NCI-H1930 (cell line): ENCODE measurements at places on chromosomes 1 and 21.
A peak's percentile ranks its signal among the peaks of the same experiment; 100 is the strongest.

- no peak for DNase-seq
These were observed 32.9 kb upstream of the RASAL2 start for GRCh38 chr1:178060789-178061556.

DNA sequence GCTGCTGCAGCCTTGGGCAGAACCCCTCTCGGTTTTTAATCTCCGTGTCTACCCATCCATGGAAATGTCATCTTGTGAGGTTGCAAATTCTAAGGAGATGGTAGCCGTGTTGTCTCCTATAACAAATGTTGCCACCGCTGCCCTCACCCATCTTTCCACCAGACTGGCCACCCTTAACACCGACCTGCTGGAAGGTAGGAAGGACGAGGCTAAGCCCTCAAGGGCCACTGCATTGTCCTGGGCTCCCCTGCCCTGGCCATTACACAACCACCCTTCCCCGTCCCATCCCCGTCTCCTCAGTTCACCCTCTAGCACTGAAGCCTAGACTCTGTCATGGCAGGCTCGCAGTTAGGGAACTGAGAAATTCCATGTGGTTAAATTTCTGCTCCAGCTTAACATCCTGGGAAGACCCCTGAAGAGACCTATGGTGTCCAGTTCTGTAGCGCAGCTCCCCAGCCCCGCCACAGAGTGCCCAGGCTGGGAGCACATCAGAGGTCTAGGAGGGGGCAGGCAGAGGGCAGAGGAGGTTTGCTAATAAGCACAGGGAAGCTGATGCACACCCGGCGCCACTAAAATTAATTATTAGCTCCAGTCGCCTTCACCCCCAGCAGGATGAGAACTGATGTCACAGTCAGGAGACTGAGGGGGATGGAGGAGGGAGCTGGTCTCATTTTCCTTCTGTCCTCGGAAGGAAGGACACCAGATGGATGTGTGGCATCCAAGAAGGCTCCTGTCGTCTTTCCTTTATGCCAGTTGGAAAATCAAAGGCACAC is 38.3 kb downstream of the STUM start:
- no peak for DNase-seq

GRCh38 chr1:920010-920409 is 3.7 kb upstream of the SAMD11 start:
- DNase-seq = no peak

- DNase-seq = no peak
These were observed 50.5 kb downstream of the RASSF5 start for GRCh38 chr1:206557636-206558473.

DNA sequence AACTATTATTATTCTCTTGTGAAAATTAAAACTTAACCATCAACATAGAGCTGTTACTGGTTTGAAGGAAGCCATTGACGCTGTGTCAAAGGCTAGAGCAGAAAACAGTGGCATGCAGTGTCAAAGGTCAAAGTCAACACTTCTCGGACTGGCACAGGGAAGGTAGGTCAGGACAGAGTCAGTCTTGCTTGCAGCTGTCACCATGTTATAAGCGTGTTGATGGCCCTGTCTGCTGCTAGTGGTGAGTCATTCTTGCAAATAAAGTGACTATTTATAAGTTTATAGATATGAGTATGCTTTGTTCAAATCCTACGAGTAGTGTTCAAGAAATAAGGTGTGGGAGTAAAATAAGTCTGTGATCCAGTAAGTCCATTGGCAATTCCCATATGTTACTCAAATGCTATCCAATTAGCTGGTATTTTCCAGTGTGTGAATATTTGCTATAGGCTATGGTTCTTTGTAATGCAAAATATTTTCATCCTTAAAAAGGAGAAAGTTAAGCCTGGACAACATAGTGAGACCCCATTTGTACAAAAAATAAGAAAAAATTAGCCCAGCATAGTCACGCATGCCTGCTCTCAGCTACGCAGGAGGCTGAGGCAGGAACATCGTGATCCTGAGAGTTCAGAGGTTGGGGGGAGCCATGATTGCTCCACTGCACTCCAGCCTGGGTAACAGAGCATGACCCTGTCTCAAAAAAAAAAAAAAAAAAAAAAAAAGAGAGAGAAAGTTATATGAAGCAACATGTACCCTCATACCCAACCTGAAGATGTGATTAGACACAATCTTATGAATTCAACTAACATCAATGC is 26.3 kb upstream of the TINAGL1 start:
- no peak for DNase-seq

- DNase-seq = peak; percentile 43
These were observed 7.1 kb upstream of the GPR61 start for GRCh38 chr1:109532365-109533136.

DNA sequence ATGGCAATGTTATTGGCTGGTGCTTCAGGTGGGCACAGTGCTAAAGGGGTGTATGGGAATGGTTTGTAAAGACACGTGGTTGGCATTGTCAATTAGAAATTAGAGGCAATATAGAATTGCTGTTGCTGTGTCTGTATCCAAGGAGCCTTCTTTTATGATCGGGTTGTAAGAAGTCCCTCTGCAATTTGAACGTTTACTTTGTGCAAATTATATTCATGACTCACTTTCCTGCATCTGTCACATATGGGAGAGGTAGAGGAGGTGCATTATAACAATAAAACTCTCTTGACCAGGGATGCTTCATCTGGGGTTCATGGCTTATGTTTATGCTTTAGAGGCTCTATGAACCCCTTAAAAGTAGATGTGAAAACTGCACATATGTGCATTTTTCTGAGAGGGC is 130.4 kb upstream of the DNAH14 start:
- no peak for DNase-seq

DNA sequence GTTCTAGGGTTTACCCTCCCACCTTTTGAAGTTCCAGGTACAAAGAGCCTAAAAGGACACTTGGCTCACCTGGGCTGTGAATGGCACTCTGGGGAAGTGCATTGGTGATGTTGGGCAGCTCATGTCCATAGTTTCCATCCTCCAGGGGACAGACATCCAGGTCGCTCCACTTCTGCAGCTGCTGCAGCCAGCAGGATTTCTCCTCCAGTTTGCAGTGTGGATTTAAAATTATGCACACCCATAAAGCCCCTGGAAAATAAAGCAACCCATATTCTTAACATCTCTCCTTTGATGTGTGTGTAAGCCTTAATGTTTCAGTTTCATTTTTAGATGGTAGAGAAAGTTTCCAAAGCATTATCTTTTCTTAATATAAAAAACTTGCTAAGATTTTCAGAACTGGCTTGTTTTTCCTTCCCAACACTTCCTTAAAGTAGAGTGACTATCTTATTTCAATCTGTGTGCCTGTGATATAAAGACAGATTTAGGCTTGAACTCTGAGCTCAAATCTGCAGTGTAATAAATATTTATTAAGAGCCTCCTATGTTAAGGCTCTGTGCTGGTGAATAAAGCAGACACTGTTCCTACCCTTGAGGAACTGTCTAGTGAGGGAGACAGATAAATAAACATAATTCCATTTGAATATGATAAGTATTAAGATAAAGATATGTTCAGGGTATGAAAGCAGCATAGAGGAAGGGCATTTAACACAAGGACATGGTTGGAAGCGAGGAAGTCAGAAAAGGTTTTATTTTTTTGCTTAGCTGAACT is 39.1 kb downstream of the UROD start:
- no peak for DNase-seq

- no peak for DNase-seq
These were observed at the start of gene S100A14 for GRCh38 chr1:153616144-153616916. TSS of gene S100A14 (minus strand) at chr1:153616325. CDS start at chr1:153615858, 467 bp downstream.

DNA sequence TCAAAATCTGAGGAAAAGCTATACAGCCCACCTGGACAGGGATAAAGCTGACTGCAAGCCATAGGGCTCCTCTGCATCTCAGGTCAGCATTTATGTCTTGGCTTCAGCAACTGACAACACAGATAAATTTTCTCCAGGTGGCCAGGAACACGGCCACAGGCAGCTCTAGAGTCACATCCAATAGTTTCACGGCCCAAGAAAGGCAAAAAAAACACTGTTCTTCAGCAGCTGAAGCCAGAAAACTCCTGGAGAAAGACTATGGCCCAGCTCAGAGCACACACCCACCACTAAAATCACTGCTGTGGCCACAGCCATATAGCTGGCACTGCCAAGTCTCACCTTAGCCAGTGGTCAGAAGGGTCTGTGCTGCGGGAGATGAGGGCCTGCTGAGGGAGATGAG is 77.8 kb downstream of the HSF2BP start:
- no peak for DNase-seq

GRCh38 chr1:89605692-89606091 is 27.2 kb upstream of the LRRC8C start:
- no peak for DNase-seq

GRCh38 chr1:17485281-17485680 is 45.8 kb upstream of the RCC2 start:
- no peak for DNase-seq

GRCh38 chr1:234531151-234531635 is 52.2 kb upstream of the TARBP1 start:
- DNase-seq = no peak

GRCh38 chr1:54610048-54610447 is 13.3 kb downstream of the FAM151A start:
- DNase-seq = no peak
